Prostate gland (tissue), 2 donors: ENCODE measurements at places on chromosomes 1 and 21. TPM values are rescaled to one million over a fixed set of nuclear protein-coding genes. Genes with fewer than 3 reads are reported as not detected.

DNA sequence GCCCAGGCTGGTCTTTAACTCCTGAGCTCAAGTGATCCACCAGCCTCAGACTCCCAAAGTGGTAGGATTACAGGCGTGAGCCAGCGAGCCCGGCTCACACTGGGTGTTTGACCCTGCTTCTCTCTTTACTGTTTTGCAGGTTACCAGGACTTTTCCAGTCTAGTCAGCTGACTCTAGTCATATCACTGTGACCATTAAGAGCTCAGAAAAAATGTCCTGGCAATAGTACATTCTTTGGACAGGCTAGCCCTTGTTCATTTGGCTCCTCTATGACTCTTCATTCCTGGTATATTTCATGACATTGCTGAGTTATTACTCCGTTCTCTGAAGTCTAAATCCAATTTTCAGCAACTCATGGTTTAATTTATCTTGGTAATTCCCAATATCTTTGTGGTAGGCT is 8.0 kb upstream of the CA6 start:
- no peak overlapping the region for H3K4me3 ChIP-seq
- H3K27me3 ChIP-seq: no peaks in the 10 kb centered on the region
- H3K4me1 ChIP-seq: no peaks in the 10 kb centered on the region
- no peak for DNase-seq

DNA sequence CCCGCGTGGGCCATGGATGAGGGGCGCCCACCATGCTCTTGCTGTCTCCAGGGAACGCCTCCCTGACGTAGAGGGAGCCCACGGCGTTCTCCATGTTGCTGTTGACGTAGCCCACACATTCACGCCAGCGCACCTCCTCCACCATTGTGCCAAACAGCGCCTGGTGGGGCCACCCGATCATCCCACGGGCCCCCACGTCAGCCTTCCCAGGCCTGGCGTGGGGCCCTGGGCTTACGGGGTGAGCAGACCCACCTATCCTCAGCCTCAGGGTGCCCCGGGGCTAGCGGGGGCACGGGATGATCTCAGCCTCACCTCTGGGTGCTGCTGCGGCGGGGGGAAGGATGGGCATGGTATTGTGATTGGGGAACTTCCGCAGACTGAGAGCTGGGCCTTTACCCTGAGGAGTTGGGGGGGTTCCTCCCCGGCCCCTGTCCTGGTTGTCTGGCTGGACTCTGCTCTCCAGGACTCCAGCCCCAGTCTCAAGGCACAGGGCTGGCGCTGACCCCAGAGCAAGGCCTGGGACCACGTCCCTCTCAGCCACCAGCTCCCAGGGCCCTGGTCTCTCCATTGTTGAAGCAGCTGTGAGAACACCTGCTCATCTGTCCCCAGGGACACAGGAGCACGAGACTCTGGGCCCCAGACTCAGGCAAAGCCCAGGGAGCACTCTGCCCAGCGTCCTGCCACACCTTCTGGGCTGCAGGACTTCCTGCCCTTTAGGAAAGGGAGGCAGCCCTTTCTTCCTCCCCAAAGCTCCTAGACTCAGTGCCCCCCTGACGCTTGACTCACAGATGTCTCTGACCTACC is 10.2 kb downstream of the PRXL2B start:
- no peak for DNase-seq
- peaks cover 9% of the 10 kb centered on the region for H3K4me1 ChIP-seq
- no peak overlapping the region for H3K4me3 ChIP-seq
- H3K27ac ChIP-seq: no peak overlapping the region
- no peaks in the 10 kb centered on the region for H3K36me3 ChIP-seq
- H3K27me3 ChIP-seq: no peaks in the 10 kb centered on the region

The BMP8A gene
- total RNA-seq: 9.4 TPM

The CFHR4 gene
- not detected for total RNA-seq

DNA sequence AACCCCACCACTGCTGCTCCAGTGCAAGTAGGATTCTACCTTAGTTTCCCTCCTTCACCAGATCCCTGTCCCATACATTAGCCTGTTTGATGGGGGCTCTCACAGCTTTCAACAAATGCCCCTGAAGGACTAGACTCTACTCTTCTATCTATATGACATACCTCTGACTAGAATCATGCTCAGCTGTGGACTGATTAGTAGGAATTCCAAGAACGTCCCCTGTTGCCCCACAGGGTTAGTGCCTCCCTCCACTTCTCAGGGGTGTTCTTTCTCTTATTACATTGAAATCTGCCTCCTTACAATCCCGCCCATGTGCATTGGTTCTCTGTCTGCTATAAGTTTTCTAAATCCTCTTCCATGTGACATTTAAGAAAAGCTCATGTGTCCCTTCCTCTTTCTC is 375.9 kb upstream of the DUSP10 start:
- no peak overlapping the region for H3K27ac ChIP-seq
- H3K36me3 ChIP-seq: no peaks in the 10 kb centered on the region
- no peak for DNase-seq
- H3K4me1 ChIP-seq: no peaks in the 10 kb centered on the region
- H3K27me3 ChIP-seq: no peaks in the 10 kb centered on the region

The CD101 gene
- 0.59 TPM for total RNA-seq

The SPRR4 gene
- total RNA-seq: not detected

DNA sequence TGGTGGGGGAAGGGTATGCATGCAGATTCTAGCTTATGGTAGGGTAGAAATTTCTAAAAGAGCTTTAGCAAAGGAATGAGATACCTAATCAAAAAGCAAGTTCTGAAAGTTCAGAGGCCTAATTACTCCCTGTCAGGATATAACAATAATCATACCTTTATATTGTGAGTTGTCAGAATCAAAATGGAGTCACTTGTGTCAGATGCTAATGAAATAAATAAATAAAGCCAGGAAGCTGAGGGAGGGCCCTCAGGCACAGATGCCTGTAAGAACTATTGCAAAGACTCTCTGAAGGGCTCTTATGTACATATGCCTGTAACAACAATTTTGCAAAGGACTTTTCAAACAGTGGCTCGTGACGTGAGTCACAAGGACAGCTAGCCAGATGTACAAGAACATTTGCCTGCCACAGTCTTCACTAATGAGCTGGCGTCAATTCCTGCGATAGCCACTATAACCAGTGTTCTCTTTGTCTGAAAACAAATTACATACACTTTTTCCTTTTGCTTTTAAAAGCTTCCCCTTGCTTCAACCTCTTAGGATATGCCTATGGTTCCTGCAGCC is 27.4 kb upstream of the DNASE2B start:
- H3K27ac ChIP-seq: no peak overlapping the region
- no peaks in the 10 kb centered on the region for H3K4me1 ChIP-seq
- no peaks in the 10 kb centered on the region for H3K27me3 ChIP-seq
- no peak overlapping the region for H3K4me3 ChIP-seq
- DNase-seq: no peak

- no peaks in the 10 kb centered on the region for H3K27me3 ChIP-seq
- H3K4me3 ChIP-seq: no peak overlapping the region
- no peaks in the 10 kb centered on the region for H3K4me1 ChIP-seq
- DNase-seq: no peak
Observed at GRCh38 chr1:87821335-87821697, 492.6 kb downstream of the LMO4 start.

DNA sequence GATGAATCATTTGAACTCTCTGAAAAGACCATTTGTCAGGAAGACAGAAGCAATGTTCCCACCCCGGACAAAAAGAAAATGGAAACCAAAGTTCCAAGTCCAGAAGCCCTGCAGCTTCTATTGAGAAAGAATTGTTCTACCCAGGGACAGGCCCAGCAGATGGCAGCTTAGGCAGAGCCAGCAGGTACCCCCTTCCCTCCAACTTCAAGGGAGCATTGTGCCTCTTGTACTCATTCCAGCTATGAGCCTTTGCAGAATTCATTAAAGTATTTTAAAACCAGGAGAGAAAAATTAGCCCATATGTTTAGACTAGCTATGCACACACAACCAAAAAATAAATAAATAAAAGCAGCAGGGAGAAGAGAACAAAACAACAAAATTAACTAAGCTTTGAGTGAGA is 85.2 kb upstream of the KCND3 start:
- no peaks in the 10 kb centered on the region for H3K4me1 ChIP-seq
- H3K36me3 ChIP-seq: no peaks in the 10 kb centered on the region
- H3K27ac ChIP-seq: no peak overlapping the region
- H3K27me3 ChIP-seq: no peaks in the 10 kb centered on the region

- no peaks in the 10 kb centered on the region for H3K4me1 ChIP-seq
- H3K27me3 ChIP-seq: no peaks in the 10 kb centered on the region
- no peak overlapping the region for H3K27ac ChIP-seq
- DNase-seq: no peak
- H3K4me3 ChIP-seq: no peak overlapping the region
- H3K36me3 ChIP-seq: no peaks in the 10 kb centered on the region
Observed at GRCh38 chr1:51265618-51266017, 29.5 kb downstream of the RNF11 start.

The CELA3A gene
- not detected for total RNA-seq

- no peaks in the 10 kb centered on the region for H3K4me1 ChIP-seq
- H3K27ac ChIP-seq: no peak overlapping the region
- H3K4me3 ChIP-seq: no peak overlapping the region
- DNase-seq: no peak
- no peaks in the 10 kb centered on the region for H3K36me3 ChIP-seq
- H3K27me3 ChIP-seq: no peaks in the 10 kb centered on the region
Observed at GRCh38 chr21:44571296-44571695, 2.2 kb upstream of the KRTAP10-4 start.

The RORC gene
- 51.8 TPM for total RNA-seq

- no peaks in the 10 kb centered on the region for H3K36me3 ChIP-seq
- no peak overlapping the region for H3K27ac ChIP-seq
- H3K4me1 ChIP-seq: no peaks in the 10 kb centered on the region
- no peaks in the 10 kb centered on the region for H3K27me3 ChIP-seq
- H3K4me3 ChIP-seq: no peak overlapping the region
- DNase-seq: no peak
Observed at GRCh38 chr1:162899422-162900146, 38.6 kb upstream of the CCDC190 start.

The GABRD gene
- 7.6 TPM for total RNA-seq

The OR14K1 gene
- total RNA-seq: not detected

The CELA2A gene
- total RNA-seq: 5.4 TPM

GRCh38 chr1:66327588-66327987 is 206.4 kb upstream of the SGIP1 start:
- H3K4me1 ChIP-seq: no peaks in the 10 kb centered on the region
- DNase-seq: no peak
- H3K36me3 ChIP-seq: no peaks in the 10 kb centered on the region
- H3K4me3 ChIP-seq: no peak overlapping the region
- H3K27me3 ChIP-seq: no peaks in the 10 kb centered on the region
- no peak overlapping the region for H3K27ac ChIP-seq

DNA sequence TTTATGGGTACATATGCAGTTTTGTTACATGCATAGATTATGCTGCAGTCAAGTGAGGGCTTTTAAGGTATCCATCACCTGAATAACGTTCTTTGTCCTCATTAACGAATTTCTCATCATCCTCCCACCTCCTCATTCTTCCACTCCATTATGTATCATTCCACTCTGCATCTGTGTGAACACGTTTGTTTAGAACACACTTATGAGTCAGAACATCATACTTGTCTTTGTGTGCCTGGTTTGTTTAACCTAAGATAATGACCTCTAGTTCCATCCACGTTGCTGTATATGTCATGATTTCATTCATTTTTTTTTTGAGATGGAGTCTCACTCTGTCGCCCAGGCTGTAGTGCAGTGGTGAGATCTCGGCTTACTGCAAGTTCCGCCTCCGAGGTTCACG is 6.7 kb upstream of the MPC2 start:
- no peaks in the 10 kb centered on the region for H3K4me1 ChIP-seq
- no peak overlapping the region for H3K4me3 ChIP-seq
- no peak overlapping the region for H3K27ac ChIP-seq
- no peaks in the 10 kb centered on the region for H3K36me3 ChIP-seq
- no peak for DNase-seq
- no peaks in the 10 kb centered on the region for H3K27me3 ChIP-seq

- H3K4me3 ChIP-seq: no peak overlapping the region
- no peak for DNase-seq
- H3K27ac ChIP-seq: no peak overlapping the region
- H3K27me3 ChIP-seq: no peaks in the 10 kb centered on the region
- no peaks in the 10 kb centered on the region for H3K36me3 ChIP-seq
Observed at GRCh38 chr1:240193679-240194078, 102.0 kb downstream of the FMN2 start.

DNA sequence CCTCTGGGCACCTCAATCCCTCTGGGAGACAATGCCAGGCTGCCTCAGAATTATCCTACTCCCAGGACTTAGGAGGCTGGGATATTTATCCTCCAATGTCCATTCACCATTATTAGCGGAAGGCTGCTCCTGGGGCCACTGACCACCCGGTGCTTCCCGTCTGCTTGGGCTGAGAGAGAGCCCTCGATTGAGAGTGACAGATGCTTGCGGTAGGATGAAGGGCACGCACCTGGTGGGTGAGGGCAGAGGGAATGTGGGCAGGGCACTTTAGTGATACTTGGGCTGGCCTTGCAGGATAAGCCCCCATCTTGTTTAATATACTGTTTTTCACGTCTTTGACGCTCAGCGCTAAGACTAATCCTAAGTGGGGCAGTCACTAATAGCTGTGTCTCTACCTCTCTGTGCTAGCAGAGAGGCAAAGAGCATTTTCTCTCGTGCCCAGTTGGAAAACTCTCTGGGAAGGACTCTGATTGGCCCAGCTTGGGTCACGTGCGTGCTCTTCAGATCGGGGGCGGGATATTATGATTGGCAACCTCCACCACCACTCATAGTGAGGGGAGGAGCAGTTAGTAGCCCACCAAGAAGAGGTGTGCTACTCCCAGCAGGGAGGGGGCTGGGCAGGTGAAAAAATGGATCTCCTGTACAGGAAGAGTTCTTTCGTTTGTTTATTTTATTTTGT is 10.6 kb upstream of the PARS2 start:
- no peak overlapping the region for H3K27ac ChIP-seq
- no peak for DNase-seq
- no peaks in the 10 kb centered on the region for H3K4me1 ChIP-seq

The SETDB1 gene
- total RNA-seq: 63.8 TPM

The IFNGR2 gene
- total RNA-seq: 88.1 TPM

GRCh38 chr1:151887028-151887427 is 22.3 kb downstream of the THEM4 start:
- no peak overlapping the region for H3K4me3 ChIP-seq
- H3K36me3 ChIP-seq: no peaks in the 10 kb centered on the region
- DNase-seq: no peak
- H3K27me3 ChIP-seq: no peaks in the 10 kb centered on the region
- no peaks in the 10 kb centered on the region for H3K4me1 ChIP-seq

The SGIP1 gene
- total RNA-seq: 0.59 TPM

DNA sequence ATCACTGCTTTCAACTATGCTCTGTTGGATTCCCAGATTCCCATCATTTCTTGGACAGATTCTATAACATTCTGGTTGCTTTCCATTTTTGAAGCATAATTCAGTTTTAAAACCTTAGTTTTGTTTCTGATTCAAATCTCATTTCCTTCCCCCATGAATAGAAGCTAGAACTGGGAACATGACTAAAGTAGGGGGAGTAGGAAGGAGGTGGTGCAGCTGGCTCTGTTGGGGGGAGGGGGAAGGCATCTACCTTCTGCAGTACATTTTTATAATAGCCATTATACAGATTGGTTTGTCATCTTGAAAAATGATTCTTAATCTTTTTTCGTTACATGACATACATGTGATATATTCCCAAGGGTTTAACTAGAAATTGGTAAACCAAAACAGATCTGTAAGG is 48.1 kb downstream of the SMG7 start:
- no peaks in the 10 kb centered on the region for H3K4me1 ChIP-seq
- no peak for DNase-seq
- no peaks in the 10 kb centered on the region for H3K27me3 ChIP-seq
- no peak overlapping the region for H3K27ac ChIP-seq
- H3K36me3 ChIP-seq: no peaks in the 10 kb centered on the region

The PWP2 gene
- total RNA-seq: 10.7 TPM
